T-helper 2 cell treated with Interferon-gamma antibody and Interleukin-4, amounts not matched to agents 100 ng/mL and 5 ng/mL, for 36 hours (primary cell): ENCODE measurements at places on chromosomes 2 and 18. TPM values are rescaled to one million over a fixed set of nuclear protein-coding genes. Genes with fewer than 3 reads are reported as not detected.

The CKAP2L gene
- total RNA-seq, result 43.2 and 49.6 TPM in 2 replicates

The CFAP53 gene
- 0.34 and 0.55 TPM in 2 replicates for total RNA-seq

The VWC2L gene
- not detected in 2 replicates for total RNA-seq

The IL37 gene
- not detected in 2 replicates for total RNA-seq

The SNX17 gene
- total RNA-seq, result 116 and 118 TPM in 2 replicates

The GNAL gene
- 0.39 and 0.41 TPM in 2 replicates for total RNA-seq

The CNDP2 gene
- 151 and 152 TPM in 2 replicates for total RNA-seq

The HOXD1 gene
- not detected in 2 replicates for total RNA-seq

The COL6A3 gene
- 0.52 and 0.80 TPM in 2 replicates for total RNA-seq

The STPG4 gene
- total RNA-seq, result 0.30 and 0.50 TPM in 2 replicates

The CLIP4 gene
- 27.8 and 28.2 TPM in 2 replicates for total RNA-seq

The HTR2B gene
- 1.2 and 1.3 TPM in 2 replicates for total RNA-seq

The STK39 gene
- 51.9 and 53.8 TPM in 2 replicates for total RNA-seq

The GPR45 gene
- not detected in 2 replicates for total RNA-seq

The FSHR gene
- total RNA-seq, result not detected in 2 replicates

The GCG gene
- not detected in 2 replicates for total RNA-seq

The MYL12A gene
- 710 and 725 TPM in 2 replicates for total RNA-seq

The TOGARAM2 gene
- total RNA-seq, result 5.9 and 6.3 TPM in 2 replicates

The NTSR2 gene
- not detected in 2 replicates for total RNA-seq

The RAB6C gene
- not detected in 2 replicates for total RNA-seq

The LYPD1 gene
- not detected in 2 replicates for total RNA-seq

The DYSF gene
- not detected in 2 replicates for total RNA-seq

The ZNF396 gene
- 0.45 and 0.52 TPM in 2 replicates for total RNA-seq

The CCL20 gene
- not detected in 2 replicates for total RNA-seq

The MARS2 gene
- 15.0 and 16.4 TPM in 2 replicates for total RNA-seq

The ATP6V1B1 gene
- total RNA-seq, result not detected in 2 replicates
